ENCODE measurements at places on chromosomes 7 and 10.

DNA sequence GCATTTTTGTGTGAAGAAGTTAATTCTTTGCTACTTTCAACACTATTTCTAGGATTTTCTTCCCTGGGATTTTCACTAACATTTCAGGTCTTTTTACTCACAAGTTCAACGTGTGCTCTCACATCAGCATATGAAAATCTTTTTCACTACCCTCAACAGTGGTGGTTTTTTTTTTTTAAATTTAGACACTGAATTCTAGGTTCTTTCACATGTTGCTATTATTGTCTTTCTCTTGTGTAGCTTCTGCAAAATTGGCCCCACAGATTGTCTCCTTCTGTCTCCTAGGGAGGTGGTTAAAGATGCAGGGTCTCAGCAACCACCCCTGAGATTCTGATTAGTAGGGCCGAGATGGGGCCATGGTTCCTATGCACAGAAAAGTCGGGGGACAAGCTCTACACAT lies 165.0 kb upstream of the GPR26 start:
- DNase-seq = no peak

GRCh38 chr7:10720042-10720441 lies 253.6 kb upstream of the PHF14 start:
- no peak for DNase-seq

- DNase-seq = peak; percentile 88
Measured at GRCh38 chr10:33703501-33704213, 369.2 kb upstream of the NRP1 start.

DNA sequence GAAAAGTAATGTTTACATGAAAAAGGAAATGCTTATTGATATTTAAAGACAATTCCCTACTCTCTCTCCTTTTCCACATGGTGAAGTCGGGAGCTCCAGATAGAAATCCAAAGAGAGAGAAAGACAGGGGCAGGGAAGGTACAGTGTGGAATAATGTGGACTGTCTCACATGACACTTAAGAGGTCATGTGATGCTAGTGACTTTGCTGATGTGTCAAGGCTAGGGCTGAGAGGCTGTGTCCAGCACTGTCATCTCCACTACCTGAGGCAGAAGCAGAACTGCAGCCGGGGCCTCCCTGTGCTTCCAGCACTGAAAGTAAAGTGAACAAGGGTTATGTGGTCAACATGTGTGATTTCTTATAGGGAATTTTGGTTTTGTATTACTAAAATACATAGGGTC lies 26.0 kb downstream of the NRG3 start:
- no peak for DNase-seq

GRCh38 chr10:117801691-117802090 lies 245.1 kb downstream of the RAB11FIP2 start:
- DNase-seq = no peak

DNA sequence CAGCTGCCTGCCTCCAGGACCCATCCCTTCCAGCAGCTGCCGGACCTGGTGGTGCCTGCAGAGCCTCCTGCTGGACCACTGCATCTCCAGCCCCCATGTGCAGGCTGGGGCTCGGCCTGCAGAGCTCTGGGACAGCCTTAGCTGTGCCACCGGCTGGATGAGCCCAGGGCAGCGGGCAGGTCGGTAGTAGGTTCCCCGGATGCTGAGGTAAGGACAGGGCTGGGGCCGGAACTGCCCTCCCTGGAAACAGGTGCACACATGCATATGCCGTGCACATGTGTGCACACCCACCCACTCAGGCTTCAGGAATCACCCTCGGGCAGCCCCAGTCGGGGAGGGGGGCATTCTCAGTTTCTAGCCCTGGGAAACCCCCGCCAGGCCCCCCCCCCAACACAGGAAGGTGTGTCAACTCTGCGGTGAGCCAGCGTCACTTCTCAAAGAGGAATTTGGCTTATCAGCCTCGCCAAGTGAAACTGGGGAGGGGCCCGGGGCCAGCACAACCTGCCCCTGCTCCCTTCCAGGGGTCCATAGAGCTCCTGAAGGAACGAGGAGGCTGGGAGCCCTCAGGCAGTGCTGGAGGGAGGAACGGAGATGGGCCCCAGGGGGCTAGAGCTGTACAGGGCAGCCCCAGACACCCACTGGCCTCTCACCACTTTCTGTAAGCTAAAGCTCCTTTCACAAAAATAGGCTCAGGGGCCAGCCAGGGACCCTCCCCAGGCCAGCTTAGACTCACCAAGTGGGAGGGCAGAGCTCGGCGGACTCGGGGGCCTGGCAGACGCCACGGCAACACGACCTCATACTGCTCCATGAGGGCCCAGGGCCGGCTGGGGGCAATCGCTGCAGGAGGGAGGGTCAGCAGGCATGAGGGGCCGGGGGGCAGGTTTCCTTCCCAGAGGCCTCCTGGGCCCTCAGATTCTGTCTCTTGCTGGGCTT lies 1.7 kb downstream of the ADAM8 start:
- DNase-seq = peak; percentile 23

GRCh38 chr10:26445411-26446031 lies 7.4 kb downstream of the APBB1IP start:
- peak; percentile 55 for DNase-seq

DNA sequence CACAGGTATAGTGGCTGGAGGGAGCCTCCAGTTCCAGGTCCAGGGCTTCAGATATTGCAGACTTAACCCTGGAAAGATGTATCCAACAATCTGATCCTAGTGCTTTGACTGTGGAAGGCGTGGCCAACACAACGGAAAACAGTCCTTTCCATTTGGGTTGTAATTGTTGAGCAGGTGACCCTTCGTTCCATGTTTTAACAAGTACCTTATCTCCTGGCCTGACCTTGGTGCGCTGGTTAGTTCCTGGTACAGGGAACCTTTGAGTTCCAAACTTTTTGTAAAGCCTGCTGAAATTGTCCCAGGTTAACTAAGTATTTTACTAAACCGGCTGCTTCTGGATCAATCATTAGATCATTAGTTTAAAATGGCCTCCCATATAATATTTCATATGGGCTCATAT lies 23.9 kb upstream of the GIMAP6 start:
- no peak for DNase-seq

GRCh38 chr10:114632869-114633715 lies 25.0 kb downstream of the ABLIM1 start:
- peak; percentile 92 for DNase-seq

DNA sequence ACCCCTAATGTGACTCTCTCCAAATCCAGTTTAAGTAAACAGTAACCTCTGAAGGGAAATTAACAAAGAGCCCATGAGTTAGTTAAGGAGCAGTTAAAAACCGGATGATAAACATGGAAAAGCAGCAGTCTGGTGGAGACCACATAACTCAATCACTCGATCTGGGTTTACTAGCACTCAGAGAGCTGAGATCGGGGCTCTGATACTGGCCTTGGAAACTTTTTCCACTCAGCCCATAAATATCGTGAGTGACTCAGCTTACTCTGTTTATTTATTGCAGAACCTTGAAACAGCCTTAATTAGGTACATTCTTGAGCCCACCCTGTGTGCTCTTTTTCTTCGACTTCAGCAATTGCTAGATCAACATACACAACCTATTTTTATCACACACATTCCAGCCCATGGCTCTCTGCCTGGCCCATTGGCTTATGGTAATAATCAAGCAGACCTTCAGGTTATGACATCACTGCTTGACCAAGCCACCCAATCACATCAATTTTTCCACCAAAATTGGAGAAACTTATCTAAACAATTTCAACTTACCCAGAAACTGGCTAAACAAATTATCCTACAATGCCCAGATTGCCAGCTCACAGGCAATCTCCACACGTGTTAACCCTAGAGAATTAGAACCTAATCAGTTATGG lies 82.2 kb upstream of the GPR22 start:
- DNase-seq = peak; percentile 55

- peak; percentile 36 for DNase-seq
Measured at GRCh38 chr7:15199482-15199881, 296.9 kb upstream of the DGKB start.

- no peak for DNase-seq
Measured at GRCh38 chr7:47239034-47239433, 342.9 kb downstream of the TNS3 start.

- DNase-seq = no peak
Measured at GRCh38 chr10:60353519-60354258, 36.0 kb downstream of the ANK3 start.

GRCh38 chr7:130381468-130382312 lies 1.4 kb downstream of the CPA1 start:
- no peak for DNase-seq

- DNase-seq = no peak
Measured at GRCh38 chr10:44282626-44283300, 102.1 kb downstream of the CXCL12 start.

DNA sequence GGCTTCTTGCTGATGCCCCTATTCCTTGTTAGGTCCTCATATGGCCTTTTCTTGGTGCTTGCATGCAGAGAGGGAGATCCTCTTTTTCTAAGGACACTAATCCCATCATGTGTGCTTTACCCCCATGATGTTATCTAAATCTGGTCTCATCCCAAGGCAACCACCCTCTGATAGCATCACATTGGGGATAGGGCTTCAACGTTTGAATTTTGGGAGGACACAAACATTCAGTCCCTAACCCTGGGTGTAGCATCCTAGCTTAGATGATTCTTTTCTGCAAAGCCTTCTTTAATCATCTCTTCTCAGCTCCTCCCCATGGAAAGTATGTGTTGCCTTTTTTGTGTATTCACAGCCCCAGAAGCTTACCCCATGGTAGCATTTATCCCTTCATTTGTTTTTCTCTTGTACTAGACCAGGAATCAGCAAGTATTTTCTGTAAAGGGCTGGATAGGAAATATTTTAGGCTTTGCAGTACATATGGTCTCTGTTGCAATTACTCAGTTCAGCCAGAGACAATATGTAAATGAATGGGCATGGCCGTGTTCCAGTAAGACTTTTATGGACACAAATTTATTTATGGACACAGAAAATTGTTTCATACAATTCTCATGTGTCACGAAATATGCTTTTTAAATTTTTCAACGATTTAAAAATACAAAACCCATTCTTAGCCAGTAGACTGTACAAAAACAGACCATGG lies 101.5 kb upstream of the CSTF2T start:
- peak; percentile 14 for DNase-seq

GRCh38 chr7:49778731-49779270 lies 5.4 kb downstream of the VWC2 start:
- no peak for DNase-seq

GRCh38 chr10:125538947-125539731 lies 143.8 kb downstream of the TEX36 start:
- no peak for DNase-seq

DNA sequence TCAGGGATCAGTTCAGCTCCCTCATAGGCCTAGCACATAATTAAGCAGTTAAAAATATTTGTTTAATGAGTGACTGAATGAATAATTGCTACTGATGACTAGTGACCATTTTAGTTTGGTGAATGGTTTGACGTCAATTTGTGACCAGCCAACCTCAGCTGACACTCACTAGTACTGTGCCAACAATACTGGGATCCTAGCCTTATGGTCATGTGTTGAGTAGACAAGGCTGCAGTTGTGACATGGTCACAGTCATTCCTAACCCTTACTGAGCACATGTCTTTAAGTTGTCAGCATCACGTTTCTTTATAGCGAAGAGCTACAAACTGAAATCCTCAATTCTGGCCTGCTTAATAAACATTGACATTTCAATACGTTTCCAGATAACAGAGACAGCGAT lies 86.9 kb upstream of the SLC26A5 start:
- no peak for DNase-seq

- no peak for DNase-seq
Measured at GRCh38 chr10:43195557-43195956, 57.3 kb downstream of the CSGALNACT2 start.

GRCh38 chr7:11952972-11953371 lies 121.0 kb upstream of the THSD7A start:
- no peak for DNase-seq

DNA sequence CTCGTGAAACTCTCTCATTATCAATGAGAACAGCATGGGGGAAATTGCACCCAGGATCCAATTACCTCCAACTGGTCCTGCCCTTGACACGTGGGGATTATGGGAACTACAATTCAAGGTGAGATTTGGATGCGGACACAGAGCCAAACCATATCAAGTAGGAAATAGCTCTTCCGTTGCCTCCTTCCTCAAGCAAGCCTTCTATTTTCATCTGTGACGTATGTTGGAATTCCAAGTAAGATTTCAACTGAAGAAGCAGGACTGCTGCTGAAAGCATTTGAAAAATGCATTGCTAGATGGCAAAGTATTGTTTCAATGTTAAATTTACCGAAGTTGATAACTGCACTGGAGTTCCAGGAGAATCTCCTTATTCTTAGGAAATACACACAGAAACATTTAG lies 178.1 kb upstream of the GALNT17 start:
- no peak for DNase-seq

DNA sequence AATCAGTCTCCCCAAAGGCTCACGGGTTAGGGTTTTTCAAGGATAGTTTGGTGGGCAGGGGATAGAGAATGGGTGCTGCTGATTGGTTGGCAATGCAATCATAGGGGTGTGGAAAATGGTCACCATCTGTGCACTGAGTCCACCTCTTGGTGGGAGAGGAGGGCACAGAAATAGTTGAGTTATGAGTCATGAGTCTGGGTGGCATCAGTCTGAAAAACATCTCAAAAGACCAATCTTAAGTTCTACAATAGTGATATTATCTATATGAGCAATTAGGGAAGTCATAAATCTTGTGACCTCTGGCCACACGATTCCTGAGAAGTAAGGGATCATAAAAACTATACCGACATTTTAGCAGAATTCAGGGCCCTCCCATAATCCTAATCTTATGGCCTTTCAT lies 62.7 kb downstream of the LGI1 start:
- peak; percentile 13 for DNase-seq

GRCh38 chr7:92834507-92835260 lies 1.7 kb downstream of the CDK6 start:
- DNase-seq = peak; percentile 47

DNA sequence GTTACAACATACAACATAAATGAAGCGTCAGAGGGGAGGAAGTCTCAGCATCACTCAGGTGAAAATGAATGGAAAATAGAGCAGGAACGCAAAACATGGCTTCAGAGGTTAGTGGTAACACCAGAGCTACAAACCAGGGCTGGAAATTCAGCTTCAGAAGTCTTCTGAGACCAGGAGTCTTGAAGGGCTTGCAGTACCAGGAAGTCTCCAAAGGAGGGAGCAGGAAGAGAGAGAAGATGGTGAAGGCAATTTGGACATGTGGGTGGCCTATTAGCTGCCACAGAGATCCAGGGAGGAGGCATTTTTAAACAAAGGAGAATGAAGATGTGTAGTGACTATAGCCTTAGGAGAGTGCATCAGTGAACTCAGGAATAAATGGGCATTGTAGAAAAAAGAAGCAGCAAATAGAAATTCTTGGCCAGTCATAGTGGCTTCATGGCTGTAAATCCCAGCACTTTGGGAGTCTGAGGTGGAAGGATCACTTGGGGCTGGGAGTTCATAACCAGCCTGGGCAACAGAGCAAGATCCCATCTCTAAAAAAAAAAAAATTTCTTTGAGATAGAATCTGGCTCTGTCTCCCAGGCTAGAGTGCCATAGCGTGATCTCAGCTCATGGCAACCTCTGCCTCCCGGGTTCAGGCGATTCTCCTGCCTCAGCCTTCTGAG lies 9.3 kb upstream of the TET1 start:
- DNase-seq = peak; percentile 88

GRCh38 chr7:77940647-77941046 lies 142.1 kb downstream of the PHTF2 start:
- peak; percentile 71 for DNase-seq
